ENCODE measurements at places on chromosomes 4 and X.

- DNase-seq, result no peak
Measured at GRCh38 chr4:90187148-90187884, 60.1 kb downstream of the CCSER1 start.

DNA sequence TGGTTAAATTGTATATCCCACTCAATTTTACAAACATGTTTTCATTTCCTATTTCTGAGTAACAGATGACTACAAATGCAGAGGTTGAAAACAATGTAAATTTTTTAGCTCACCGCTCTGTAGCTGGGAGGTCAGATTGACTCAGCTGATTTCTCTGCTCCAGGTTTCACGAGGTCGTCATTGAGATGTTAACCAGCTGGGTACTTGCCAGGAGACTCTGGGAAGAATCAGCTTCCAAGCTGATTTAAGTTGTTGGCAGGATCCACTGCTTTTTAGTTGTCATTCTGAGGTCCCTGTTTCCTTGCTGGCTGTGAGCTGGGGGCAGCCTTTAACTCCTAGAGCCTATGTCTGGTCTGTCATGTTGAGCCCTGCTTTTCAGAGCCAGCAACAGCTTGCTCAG lies 864.3 kb upstream of the AGA start:
- no peak for DNase-seq

DNA sequence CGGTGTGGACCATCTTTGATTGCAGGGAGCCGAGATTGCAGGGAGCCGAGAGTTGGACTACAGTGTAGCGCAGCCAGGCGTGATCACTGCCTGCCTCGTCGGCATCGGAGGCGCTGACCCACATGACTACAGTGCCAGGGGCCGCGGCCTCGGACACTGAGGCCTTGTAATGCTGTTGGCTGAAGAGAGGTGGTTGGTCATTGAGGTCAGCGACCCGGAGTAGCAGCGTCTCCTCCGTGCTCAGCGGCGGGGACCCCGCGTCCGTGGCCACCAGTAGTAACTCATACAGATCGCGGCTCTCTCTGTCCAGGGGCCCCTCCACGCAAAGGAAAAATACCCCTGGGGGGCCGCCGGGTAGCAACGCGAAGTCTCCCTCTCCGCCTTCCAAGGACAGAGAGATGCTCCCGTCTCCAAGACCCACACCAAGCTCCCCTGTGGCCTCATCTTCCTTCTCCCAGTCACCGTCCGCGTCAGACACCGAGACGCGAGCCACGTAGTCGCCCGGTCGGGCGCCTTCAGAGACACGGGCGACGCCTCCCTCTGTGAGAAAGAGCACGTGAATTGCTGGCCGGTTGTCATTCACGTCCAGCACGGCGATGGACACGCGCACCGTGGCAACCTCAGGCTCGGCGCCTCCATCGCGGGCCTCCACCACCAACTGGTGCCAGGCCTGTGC lies 1.9 kb downstream of the DCHS2 start:
- DNase-seq, result no peak

DNA sequence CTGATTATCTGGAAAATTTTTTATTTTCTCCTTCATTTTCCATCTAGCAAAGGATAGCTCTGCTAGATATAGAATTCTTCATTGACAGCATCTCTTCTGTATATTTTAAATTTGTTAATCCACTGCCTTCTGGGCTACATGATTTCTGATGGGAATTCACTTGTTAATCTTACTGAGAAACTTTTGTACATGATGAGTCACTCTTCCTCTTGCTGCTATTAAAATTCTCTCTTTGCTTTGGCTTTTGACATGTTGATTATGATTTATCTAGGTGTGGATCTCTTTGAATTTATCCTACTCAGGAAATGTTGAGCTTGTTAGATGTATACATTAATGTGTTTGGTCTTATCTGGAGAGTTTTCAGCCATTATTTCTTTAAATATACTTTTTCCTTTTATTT lies 27.5 kb downstream of the OR13H1 start:
- DNase-seq, result no peak

DNA sequence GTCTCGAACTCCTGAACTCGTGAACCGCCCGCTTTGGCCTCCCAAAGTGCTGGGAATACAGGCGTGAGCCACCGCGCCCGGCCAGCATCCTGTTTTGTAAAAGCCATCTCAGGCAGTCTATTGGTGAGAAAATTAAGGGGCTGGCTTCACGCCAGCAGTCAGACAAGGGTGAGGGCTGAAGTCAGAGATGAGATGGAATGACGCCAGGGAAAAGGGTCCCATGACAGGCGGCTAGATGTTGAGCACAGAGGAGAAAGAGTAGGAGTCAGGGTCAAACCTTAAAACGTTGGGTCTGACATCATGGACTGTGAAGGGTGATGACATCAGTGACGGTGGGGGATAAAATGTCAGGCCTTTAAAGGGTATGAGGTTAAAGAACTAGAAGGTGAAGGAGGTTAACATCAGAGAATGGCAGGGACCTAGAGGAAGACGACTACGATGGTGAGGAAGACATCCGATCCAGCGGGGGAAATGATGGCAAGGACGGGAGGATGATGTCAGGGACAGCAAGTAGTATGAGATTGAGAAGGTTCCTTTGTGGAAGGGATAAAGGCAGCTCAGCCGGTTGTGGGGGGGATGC lies 504 bp upstream of the RBM3 start:
- no peak for DNase-seq

- DNase-seq, result no peak
Measured at GRCh38 chrX:40852586-40852985, 117.2 kb upstream of the MED14 start.

- DNase-seq, result no peak
Measured at GRCh38 chr4:7792616-7793015, 147.0 kb downstream of the AFAP1 start.

DNA sequence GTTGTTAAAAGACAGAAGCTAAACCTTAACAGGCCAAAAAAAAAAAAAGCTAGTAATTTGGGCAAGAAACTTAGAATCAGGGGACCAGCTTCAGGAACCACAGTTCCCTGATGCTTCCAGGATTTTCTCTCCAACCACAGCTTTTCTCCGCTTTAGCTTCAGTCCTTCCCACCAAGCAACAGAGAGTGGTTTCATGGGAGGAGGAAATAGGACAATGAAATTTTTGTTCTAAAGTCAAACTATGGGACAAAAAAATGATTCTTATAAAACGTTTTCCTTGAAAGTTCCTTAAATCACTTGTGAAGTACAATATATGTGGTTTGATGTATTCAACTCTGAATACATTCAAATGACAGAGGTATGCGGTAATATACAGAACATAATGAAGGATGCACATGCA lies 71.0 kb upstream of the DHX15 start:
- DNase-seq, result no peak

DNA sequence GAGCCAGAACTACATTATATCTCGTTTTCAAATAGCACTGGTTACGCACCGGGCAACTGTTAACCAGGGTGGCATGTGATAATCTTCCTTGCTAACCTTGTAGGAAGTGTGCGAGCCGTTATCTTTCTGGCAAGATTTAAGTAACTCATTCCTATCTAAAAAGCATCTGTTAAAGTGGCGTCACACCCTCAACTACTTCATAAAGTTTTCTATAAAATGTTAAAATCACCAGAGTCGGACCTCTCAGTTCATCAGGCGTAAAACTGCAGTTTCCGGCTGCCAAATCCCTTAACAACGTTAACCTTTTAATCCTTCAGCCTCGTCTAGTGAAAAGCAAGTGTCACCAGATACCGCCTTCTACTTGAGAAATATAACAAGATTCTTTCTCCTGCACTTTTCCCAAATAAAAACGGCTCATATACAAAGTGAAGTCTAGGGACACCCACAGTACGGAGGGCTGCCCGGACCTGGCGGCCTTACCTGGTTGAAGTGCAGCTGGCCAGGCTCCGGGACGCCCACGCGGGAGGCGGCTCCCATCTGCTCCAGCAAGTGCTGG lies 1.2 kb downstream of the SLC39A8 start:
- DNase-seq, result no peak

DNA sequence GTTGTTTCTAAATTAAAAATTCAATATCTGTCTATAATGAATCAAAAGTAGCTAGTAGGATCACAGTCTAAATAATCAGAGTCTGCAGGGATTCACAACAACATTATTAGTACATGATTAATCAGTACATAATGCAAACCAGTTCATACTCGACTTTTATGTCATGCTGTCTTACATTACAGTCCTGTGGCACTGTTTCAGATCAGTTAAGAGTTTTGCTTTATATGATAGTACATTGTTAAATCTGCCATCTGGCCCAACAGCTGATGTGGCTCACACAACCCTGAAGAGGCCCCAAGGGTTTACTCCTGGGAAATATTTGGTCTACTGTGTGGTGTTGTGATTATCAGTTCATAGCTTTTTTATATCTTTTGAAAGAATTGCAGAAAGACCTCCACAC lies 247.1 kb upstream of the ETNPPL start:
- no peak for DNase-seq

DNA sequence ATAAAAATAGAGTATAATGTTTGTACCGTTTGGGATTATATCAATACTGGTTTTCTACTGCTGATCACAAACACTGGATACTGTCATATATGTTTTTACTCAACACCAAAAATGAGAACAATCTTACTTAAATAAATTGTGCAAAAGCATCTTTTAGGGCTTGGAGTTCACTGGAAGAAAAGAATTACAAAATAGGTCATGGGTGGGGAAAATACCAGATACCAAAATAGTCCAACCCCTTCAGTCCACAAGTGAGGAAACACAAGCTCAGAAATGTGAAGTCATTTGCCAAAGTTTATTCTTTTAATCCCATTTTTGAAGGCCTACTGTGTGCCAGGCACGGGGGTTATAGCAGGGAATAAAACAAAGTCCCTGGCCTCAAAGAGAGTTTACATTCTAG lies 64.4 kb downstream of the ADGRG2 start:
- DNase-seq, result no peak

GRCh38 chr4:181671672-181672071 lies 571.5 kb upstream of the TENM3 start:
- DNase-seq, result no peak

DNA sequence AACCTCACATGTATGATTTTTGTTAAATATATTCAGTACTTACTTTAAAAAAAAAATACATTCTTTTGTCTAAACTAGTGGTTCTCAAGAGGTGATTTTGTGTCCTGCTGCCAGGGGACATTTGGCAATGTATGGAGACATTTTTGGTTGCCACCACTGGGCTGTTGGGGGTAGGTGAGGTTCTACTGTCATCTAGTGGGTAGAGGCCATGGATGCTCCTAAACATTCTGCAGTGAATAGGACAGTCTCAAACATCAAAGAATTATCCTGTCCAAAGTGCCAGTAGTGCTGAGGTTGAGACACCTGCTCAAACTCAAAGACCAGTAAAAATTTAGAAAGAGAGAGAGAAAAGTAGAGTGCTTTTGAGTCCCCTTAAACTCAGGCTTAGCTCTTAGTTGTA lies 32.9 kb upstream of the PGM2 start:
- DNase-seq, result no peak

- DNase-seq, result no peak
Measured at GRCh38 chrX:136647677-136648360, at the start of gene CD40LG. CD40LG (plus strand) TSS chrX:136648158; CDS start chrX:136648249, 91 bp downstream.

GRCh38 chrX:37830371-37830770 lies 17.0 kb downstream of the DYNLT3 start:
- no peak for DNase-seq

GRCh38 chr4:25535278-25535677 lies 120.4 kb upstream of the SLC34A2 start:
- no peak for DNase-seq

DNA sequence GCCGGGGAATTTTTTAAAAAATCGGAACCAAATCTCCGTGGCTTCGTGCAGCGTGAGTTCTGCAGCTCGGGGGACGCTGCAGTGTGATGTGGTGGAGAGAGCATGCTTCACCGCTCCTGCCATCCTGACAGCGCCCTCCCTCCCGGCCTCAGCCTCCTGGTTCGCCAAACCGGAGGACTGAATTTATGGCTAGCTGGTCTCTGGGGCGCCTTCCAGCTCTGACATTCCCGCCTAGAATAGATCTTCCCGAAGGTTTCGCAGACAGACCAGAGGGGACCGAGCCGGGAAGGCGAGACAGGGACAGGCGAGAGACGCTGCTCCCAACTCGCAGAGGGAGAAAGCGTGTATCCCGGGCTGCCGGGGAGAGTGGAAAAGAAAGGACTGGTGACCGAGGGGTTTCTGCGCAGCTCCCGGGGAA lies 25.9 kb downstream of the HOPX start:
- no peak for DNase-seq

GRCh38 chr4:145816091-145816490 lies 122.5 kb downstream of the ZNF827 start:
- no peak for DNase-seq

DNA sequence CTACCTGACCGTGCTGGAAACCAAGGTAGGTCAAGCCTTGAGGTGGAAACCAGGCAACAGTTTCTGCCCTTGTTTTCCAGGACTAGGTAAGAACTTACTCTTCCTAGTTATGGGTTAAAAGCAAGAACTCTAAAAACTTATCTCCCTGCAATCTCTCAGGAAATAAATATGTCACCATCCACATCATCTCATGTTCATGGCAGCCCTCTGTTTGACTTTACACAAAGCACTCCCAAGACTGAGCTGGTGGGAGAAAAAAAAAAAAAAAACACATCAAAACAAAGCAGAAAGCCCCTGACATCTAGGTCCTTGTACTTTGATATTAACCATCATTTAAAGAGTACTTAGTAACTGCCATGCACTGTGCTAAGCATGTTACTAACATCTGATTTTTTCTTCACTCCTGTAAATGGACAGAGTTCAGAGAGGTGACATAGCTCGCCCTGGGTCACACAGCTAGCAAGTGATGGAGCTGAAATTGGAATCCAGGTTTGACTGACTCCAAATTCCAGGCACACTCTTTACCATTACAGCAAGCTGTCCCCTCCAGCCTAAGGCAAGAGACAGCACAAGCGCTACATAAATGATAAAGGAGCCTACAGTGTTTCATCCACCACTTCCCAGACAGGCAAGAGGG lies 102.8 kb upstream of the NOCT start:
- no peak for DNase-seq

- DNase-seq, result no peak
Measured at GRCh38 chr4:38386654-38387188, 277.3 kb upstream of the KLF3 start.

- no peak for DNase-seq
Measured at GRCh38 chr4:176256921-176257320, 12.1 kb downstream of the ASB5 start.

- no peak for DNase-seq
Measured at GRCh38 chr4:169079942-169080827, 70.1 kb upstream of the CBR4 start.

GRCh38 chrX:39602195-39602594 lies 495.6 kb downstream of the BCOR start:
- DNase-seq, result no peak

GRCh38 chr4:142549726-142550463 lies 296.2 kb downstream of the INPP4B start:
- no peak for DNase-seq

DNA sequence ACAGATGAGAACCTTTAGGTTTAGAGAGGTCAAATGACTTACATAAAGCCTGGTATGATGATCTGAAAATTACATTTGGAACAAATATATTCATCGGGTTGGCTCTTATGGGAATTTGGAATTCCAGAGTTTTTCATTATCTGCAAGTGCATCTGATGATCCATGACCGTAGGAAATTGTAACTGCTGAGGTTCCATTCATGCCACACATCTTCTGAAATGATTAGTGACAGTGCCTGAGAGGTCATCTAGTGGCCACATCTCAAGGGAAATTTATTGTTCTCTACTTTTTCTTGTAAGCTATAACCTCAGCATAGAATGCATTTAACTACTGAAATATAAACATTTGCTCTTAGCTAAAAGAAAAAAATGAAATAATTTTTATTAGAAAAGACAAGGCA lies 105.8 kb upstream of the NWD2 start:
- DNase-seq, result no peak

- no peak for DNase-seq
Measured at GRCh38 chrX:23783589-23784469, 856 bp downstream of the SAT1 start.

All from activated CD4-positive, alpha-beta T cell treated with anti-CD3 and anti-CD28 coated beads for 1 hour (primary cell).